ENCODE measurements at places on chromosomes 3 and 15.

- no peak for DNase-seq
Observed at GRCh38 chr3:111152496-111152895, 80.9 kb downstream of the NECTIN3 start.

DNA sequence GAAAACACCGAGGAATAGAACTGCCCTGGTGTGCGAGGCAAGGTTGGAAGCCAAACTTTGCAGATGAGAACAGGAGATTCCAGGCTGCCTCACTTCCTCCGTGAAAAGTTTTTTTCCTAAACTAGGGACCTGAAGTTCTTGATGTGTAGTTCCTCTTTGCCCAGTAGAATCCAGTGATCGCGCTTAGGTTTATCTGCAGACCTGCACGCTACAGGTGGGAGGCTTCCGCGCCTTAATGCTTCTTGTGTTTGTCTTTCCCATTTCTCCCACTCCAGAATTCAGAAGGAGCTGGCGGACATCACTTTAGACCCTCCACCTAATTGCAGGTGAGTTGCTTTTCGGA, 5.4 kb downstream of the UBE2E1 start:
- DNase-seq, result no peak

DNA sequence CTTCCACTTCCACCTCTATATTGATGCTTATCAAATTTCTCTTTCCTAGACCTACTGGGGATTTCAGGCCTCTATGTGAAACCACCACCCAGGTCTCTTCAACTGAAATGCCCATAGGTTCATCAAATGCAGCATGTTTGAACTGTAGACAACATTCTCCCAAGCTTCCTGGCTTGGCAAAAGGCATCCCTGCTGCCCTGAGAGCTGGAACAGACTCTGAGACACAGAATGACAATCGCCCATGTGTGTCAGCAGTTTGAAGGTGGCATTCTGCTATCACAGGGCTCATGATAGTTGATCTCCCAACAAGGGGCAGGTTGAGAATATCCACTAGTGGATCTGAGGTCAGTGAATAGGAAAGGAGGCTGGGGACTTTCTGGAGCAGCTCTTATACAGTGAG, 200.7 kb downstream of the RPLP1 start:
- no peak for DNase-seq

DNA sequence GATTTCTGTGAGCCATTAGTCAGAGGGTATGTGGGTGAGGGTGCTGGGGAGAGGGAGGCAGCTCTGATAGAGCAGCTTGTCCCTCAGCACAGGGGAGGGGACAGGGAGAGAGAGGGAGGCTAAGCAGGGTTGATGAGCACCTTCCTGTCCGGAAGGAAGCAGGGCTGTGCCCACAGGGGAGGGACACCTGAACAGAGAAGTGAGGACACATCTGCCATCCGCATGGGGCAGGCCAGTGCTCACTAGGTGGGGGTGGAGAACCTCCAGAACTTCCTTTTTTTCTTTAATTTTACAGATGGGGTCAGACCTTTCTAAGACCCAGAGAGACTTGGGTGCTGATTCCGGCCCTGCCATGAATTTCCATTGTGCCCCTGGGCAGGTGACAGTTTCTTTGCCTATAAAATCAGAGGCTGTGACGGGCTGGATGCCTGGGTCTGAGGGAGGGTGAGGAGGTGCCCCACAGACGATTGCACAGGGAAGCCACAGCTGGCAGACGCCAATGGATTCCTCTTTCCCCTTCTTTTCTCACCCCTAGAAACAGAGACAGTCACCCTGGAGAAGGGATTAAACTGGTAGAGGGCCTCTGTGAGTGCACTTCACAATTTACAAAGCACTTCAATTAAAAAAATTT, 4.1 kb upstream of the TGM5 start:
- DNase-seq, result no peak

DNA sequence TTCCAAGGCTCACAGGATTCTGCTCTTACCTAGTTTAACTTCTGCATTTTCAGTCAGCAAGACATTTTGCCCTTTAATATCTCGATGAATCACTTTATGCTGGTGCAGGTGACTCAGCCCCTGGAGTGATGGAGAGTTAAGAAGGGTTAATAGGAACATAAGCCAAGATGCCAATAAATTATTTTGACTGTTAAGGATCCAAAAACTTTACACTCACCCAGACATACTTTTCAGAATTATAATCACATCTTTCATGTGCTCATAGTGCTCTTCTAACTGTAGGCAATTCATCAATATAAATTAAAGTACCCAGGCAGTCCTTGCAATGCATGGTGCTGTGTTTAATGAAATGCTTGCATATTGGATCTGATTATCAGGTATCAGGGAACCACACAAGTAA, 164.1 kb upstream of the SLC2A2 start:
- no peak for DNase-seq

DNA sequence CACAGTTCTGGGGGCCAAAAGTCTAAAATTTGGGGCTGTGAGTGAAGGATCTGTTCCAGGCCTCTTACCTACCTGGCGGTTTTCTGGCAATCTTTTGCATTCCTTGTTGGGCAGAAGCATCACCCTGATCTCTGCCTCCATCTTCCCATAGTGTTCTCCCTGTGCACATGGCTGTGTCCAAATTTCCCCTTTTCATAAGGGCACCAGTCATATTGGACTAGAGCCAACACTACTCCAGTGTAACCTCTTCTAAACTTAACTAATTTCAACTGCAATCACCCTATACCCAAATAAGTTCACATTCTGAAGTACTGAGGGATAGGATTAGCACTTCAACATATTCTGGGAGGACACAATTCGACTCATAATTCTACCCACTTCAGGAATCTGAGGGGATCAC, 85.0 kb downstream of the CCNL1 start:
- no peak for DNase-seq

GRCh38 chr15:39013262-39013661, 448.6 kb upstream of the RASGRP1 start:
- DNase-seq, result no peak

- peak; percentile 47 for DNase-seq
Observed at GRCh38 chr15:85649372-85649771, 145.4 kb downstream of the KLHL25 start.

DNA sequence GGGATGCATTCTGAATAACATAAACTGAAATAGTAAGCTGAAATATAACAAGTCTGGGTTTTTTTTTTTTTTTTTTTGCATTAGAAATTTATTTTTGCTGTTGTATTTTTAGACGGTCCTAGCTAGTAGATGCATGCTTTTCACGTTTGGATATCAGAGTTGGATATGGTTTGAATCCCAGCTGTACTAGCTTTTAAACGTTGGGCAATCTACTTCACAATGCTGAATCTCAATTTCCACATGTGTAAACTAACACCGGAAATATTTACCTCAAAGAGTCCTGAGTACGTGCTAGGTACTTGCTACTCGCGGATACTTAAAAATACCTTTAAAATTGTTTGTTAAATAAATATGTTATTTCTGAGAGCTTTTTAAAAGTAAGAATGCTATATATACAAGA, 139.8 kb downstream of the BBX start:
- no peak for DNase-seq

DNA sequence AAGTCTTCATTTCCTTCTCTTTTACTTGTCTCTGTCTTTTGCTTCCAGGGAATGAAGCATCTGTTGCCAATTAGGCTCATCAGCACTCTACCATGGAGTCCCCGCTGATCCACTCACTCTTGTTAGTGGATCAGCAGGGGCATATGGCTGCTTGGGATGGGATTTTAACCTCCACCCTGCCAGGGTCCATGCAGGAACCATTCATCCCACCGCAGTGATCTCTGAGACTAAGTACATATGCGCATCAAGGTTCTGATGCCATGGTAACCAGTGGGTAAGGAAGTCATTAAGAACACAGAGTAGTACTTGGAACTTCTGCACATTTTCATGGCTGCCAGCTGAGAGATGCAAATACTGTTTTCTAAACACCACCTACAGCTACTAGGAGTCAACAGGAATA, 374.0 kb upstream of the ALCAM start:
- DNase-seq, result no peak

- no peak for DNase-seq
Observed at GRCh38 chr3:126718561-126719445, 14.8 kb downstream of the CHCHD6 start.

DNA sequence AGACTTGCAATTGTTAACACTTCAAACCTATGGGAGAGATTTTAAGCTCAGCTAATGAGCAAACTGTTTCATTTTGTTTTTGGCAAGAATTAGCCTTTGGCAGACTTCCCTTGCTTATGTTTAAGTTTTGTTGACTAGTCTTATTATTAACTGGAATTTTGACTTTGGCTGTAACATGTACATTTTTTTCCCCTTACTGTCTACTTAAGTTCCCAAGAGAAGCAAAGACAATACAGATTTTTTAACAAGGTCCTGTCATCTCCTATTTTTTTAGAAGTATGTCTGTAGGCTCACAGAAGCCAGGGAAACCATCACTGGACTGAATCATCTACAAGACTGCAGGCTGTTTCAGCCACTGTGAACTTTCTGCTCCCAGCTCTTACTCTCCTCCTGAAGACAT, 74.3 kb downstream of the DGKG start:
- DNase-seq, result no peak

DNA sequence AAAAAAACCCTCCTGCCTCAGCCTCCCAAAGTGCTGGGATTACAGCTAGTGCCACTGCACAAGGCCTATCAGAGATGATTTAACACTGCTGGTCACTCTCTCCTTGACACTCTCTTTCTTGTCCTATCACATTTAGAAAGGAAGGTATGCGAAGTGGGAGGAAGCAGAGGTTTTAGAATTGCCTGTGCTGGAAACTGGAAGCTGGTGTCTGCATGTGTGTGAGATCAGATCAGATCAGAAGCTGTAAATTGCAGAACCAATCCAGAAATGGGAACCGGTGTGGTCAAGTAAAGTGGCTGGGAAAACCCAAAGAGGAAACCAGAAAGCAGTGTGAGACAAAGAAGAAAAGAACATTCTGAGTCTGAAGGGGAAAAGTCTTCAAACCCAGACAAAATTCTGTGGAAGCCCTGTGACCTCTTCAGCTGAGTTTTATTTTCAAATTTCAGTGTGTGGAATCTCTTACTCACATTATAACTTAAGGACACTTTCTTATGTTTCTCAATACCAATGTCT, 2.8 kb downstream of the EFHB start:
- peak; percentile 30 for DNase-seq

DNA sequence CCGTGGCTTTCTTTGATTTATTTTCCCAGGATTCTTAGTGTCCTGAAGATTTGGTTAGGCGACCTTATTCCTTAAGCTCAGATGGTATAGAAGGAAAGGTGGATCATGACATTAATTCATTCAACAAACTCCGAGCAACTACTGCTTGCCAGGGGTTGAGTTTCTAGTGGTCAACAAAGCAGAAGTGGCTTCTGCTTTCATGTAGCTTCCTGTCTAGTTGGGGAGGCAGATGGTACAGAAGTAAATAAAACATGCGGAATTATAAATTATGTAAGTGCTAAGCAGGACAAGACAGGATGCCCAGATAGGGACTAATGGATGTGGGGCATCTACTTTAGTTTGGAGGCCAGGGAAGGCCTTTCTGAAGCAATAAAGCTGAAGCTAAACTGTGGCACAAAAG, 15.6 kb downstream of the EEFSEC start:
- DNase-seq, result no peak

DNA sequence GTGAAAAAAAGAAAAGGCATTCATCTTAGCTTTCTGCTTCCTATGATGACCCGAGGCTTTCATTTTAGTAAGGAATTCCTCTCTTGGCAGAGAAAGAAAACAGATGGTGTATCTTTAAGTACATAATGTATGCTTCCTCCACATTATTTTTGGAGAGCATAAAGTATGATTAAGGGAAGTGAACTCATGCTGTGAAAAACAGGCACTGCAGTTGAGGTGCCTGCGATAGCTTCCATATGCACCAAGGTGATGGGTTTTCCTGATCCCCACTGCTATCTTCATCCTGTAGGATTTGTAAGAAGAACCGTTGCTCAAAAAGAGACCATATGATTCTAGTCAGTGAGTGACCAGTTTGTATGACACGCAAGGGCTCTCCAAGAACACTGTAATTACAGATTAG, 411.5 kb upstream of the MCTP2 start:
- no peak for DNase-seq

DNA sequence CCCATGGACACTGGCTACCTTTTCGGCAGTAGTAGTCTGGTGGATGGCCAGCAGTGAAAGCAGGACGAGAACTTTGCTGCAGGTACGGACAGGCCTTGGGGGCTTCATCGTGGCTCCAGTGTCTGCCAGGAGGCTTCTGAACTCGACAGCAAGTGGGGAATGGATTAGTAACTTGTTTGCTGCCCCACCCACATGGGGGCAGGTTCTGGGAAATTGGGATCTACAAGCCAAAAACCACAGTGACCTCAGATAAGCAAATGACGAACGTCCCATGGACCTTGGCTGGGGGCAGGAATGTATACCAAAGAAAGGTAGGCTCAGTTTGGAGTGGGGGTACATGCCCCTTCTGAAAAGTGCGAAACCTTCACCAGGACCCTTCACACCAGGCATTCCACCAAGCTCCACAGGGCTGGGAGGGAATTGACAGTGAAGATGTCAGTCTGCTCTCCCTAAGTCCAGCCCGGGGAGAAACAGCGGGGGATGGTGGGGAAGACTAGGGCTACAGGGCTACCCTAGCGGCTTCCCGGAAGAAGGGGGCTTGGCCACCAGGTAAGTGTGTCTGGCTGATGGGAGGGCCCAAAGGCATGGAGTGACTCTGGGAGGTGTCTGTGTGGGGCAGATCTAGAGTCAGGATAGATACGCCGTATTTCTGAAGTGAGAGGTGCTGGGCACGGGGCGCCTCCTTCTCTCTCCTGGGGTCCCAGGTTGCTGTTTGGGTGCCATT, at the start of gene ITIH4:
Gene ITIH4, minus strand, starts transcription at position 138 of the 724 bp plus-strand sequence. Its CDS starts 30 bp downstream, at position 108.
- DNase-seq, result no peak

- DNase-seq, result no peak
Observed at GRCh38 chr3:194481525-194482195, 5.1 kb downstream of the ATP13A3 start.

DNA sequence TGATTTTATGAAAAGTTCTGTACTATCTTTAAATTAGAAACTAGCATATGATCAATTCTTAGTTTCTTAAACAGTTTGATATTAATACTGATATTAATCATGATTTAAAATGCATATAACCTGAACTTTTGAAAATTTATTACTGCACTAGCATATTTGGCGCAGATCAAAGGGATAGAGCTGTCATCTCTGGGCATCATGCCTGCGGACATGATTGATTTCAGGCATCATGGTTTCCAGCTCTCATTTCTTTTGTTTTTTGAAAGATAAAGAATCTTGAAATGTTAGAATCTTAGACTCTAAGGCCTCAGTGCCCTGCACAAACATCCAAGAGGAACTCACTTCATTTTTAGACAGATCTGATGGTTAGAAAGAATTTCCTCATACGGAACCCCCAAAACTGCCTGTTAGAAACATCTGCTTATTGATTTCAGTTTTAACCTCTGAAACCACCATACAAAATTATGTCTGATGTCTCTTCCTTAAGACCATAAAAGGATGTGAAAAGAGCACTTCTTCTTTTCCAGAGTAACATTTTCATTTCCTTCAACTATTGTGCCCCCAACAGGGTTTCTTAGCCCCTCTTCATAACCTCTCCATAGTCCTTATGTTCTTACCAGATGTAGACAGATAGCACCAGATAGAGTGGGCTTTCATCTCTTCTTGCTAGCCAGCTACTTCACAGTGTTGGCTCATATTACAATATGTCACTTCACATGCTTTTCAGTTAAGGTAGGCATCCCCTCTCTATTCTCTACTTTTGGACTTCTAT, 110.8 kb downstream of the BBX start:
- no peak for DNase-seq

GRCh38 chr3:127316685-127317084, 28.8 kb upstream of the PRR20G start:
- DNase-seq, result no peak
